ENCODE measurements at places on chromosomes 7 and 10.

GRCh38 chr7:19404912-19405329, 259.7 kb upstream of the FERD3L start:
- no peak for DNase-seq

DNA sequence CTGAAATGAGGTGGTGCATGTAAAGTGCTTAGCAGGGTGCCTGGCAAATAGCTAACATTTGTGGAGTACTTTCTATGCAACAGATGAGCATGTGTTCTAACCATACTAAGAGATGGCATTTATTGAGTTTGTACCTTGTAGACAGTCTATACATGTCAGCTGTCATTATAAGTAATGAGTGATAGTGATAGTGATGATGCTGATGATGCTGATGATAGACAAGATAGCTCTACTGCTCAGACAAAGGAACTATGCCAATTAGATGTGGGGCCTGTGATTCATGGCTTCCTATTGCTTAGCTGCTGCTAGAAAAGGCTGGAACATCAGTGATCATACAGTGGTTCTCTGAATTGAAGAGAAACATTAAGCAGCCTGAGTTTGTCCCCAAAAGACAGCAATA, 585.8 kb downstream of the KCNMA1 start:
- no peak for DNase-seq

DNA sequence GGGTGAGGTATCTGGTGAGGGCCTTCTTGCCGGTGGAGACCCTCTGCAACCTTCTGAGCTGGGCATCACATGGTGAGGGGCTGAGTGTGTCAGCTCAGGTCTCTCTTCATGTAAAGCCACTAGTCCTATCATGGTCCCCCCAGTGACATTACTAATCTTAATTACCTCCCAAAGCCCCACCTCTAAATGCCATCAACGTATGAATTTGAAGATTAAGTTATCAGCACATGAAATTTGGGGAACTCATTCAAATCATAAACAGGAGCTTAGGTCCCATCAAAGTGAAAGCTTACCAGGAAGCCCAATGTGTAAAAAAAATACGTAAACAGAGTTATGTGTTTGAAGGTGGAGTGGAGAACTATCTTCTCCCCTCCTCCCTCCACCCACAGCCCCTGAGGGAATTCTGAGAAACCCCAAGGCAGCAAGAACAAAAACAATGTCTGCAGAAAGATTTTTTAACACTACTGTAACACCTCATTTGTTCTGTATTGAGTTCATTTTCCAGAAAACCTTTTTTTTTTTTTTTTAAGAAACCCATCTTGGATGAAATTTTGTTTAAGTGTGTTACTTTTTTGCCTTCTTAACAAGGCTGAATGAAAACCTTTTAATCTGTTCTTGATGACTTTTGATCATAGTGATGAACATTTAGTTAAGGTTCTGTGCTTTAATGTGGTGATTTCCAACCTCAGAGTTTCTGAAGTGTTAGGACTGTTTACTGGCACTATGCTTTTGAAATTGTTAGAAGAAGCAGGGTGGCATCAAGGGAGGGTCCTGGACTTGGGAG, 19.1 kb upstream of the PCGF5 start:
- DNase-seq = no peak

DNA sequence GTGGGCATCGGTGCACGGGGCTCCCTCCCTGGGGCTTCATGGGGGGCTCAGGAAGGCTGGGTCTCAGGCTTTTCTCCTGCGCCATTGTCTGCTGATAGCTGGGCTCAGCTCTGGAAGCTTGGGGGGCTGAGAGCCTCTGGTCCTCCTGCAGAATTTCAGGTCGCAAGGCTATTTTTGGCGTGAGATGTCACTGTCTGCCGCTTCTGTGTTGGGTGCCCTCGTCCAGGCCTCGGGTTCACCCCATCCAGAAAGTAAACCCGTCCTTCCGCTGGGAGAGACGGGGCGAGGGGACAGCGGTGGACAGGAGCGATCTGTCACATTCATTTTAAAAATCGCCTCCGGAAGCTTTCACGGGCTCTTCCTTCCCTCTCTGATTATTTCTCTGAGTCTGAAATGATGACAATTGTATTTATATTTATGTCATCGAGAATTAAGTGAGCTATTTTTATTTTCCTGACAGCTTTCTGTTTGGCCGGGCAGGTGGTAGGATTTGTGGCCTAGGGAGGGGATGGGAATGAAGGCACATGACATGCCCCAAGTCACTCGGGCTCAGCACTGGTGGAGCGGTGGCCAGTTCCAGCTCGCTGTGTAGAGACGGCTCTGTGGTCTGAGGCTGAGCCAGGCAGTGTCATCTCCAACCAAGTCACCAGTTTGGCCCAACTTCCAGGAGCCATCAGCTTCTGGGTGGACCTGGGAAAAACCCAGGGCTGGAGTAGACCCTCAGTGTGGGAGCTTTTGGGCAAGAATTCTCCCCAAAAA, 40.7 kb upstream of the AP5Z1 start:
- no peak for DNase-seq

DNA sequence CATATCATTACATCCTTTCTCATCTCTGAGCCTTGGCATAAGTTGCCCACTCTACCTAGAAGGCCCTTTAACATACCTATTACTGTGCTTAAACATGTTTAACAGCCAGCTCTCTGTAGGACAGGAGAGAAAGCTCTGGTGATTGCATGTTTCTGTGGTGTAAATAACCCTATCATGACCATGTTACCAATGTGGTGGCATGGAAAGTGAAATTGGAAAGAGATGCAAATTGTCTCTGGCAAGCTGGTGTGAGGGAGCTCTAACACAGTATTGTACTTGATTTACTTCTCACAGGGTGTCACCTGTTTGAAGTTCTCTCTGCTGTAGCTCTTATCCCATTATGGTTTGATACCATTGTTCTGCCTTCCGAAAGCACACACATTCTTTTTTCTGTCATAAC, 231.8 kb upstream of the DKK1 start:
- no peak for DNase-seq

- no peak for DNase-seq
Measured at GRCh38 chr7:50697748-50698147, 84.9 kb downstream of the GRB10 start.

GRCh38 chr7:100886142-100886935, 3.2 kb downstream of the UFSP1 start:
- DNase-seq = no peak

- DNase-seq = no peak
Measured at GRCh38 chr10:109743574-109743973, 179.7 kb downstream of the XPNPEP1 start.

GRCh38 chr7:93284908-93285307, 52.7 kb downstream of the VPS50 start:
- no peak for DNase-seq

GRCh38 chr10:104657457-104657856, 16.4 kb downstream of the SORCS3 start:
- DNase-seq = no peak

DNA sequence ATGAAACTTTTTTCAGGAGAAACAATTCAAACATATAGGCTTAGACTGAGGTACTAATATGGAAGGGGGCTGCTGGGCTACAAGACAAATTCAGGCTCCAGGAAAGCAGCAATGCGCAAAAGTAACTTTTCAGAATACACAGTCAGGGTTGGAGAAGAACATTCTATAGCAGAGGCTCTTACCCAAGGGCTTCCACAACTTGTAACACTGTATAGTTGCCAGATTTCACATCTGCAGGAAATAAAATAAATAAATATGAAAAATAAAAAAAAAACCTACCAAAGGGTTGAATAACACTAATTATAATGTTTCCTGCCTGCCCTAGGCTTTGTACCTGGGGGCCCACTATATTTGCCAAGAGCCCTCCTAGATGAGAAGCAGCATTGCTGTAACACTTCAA, 14.3 kb downstream of the MMS19 start:
- no peak for DNase-seq

GRCh38 chr7:50685135-50686065, 97.3 kb downstream of the GRB10 start:
- peak; percentile 9 for DNase-seq

GRCh38 chr7:79973455-79973854, 161.2 kb upstream of the GNAI1 start:
- no peak for DNase-seq

- DNase-seq = no peak
Measured at GRCh38 chr10:98349508-98349922, 65.5 kb downstream of the PYROXD2 start.

DNA sequence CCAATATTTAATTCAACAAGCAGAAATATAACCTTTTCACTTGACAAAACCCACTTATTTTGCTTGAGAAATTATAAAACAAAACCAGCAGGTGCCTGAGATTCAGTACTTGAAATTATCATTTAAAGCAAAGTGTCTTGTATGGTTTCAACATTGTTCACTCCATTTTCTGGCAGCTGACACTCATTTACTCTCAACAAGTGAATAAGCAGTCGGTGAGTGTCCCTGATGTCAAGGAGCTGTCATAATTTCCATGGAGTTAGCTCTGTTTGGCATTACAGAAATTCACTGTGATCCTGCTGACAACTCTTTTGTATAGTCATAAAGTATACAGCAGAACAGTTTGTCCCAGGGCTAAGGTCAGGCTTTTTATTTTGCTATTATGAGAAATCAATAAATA, 490.0 kb downstream of the CNTNAP2 start:
- no peak for DNase-seq
